Substantia nigra (tissue), 51 donors: ENCODE measurements at places on chromosomes 2 and 18.

DNA sequence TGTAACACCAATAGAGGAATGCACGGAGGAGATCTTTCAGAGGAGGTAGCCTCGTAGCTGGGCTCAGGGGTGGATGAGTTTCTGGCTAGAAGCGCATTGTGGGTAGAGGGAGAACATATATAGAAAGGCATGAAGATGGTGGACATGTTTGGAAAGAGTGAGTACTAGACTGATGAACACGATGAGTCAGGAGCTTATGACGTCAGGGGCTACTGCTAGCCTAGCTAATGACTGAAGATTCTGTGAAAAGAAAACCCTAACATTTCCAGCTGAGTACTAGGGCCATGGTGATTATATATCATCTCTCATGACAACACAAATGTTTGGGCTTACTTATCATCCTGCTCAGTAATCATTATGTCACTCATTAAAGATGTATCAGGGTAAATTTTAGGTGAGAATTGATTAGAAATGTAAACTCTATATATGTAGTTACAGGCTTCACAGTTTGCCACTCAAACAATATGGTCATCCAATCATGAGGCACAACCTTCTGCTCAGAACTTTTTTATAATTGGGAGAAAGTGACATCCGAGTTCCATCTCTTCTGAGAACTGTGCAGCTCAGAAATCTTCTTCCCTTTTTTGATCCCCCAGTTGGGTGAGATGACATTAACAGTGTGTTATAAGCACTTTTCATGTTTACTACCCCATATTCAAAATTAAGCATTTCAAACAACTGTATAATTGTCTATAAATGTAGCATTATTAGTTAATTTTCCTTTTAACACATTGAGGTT, 22.2 kb upstream of the IL1RN start:
- no peak for DNase-seq

- DNase-seq: no peak
These were observed 72.6 kb downstream of the VIT start for GRCh38 chr2:36769106-36769505.

GRCh38 chr2:25258847-25259736, 82.6 kb downstream of the DNMT3A start:
- no peak for DNase-seq

- DNase-seq: no peak
These were observed 27.2 kb upstream of the SATB2 start for GRCh38 chr2:199484927-199485326.

- no peak for DNase-seq
These were observed 20.5 kb upstream of the NYAP2 start for GRCh38 chr2:225378984-225379383.

GRCh38 chr2:23566241-23567142, 181.5 kb downstream of the KLHL29 start:
- DNase-seq: no peak

- DNase-seq: no peak
These were observed 935.0 kb downstream of the TRIB2 start for GRCh38 chr2:13651684-13652131.

DNA sequence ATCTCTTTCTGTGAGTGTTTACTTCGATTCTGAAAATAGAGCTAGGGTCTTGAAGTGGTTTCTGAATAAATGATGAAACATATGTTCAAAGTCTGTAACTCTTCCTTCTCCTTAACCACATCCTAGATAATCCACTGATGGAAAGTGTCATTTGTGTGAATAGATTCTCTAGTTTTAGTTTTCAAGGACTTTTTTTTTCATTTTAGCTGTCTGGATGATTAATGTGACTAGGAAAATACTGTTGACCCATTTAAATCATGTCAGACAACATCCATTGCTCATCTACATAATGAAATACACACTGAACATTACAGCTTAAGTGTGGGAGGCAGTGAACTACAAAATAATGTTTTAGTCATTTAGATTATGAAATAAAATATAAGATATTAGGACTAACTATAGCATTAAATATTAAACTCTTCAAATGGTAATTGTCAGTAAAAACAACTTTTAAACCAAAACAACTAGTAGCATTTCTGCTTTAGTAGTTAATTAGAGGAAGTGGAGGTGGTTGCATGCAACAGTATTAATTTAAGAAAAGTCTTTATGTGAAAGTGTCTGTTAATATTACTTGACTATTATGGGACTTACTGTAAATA, 39.1 kb upstream of the DLX1 start:
- no peak for DNase-seq

DNA sequence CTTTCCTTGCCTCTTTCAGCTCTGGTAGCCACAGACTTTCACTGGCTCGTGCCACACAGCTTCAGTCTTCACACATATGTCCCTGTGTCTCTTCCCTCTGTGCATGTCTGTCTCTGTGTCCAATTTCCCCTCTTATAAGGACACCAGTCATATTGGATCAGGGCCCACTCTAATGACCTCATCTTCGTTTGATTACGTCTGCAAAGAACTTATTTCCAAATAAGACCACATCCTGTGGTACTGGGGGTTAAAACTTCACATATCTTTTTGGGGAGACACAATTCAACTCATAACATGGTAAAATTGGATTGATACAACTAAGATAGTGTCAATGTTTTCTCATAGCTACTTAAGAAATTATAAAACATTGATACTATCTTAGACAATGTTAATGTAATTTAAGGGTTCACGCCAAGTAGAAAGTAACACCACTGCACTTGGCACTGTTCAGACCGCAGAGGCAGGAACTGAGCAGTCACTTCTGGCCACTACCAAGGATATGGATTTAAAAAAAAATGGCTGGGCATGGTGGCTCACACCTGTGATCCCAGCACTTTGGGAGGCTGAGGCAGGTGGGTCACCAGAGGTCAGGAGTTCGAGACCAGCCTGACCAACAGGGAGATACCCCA, 119.6 kb upstream of the EPAS1 start:
- DNase-seq: no peak

- DNase-seq: no peak
These were observed 410.8 kb upstream of the REG3G start for GRCh38 chr2:78614726-78615125.

- no peak for DNase-seq
These were observed 1.5 kb downstream of the EPAS1 start for GRCh38 chr2:46298522-46299353.

DNA sequence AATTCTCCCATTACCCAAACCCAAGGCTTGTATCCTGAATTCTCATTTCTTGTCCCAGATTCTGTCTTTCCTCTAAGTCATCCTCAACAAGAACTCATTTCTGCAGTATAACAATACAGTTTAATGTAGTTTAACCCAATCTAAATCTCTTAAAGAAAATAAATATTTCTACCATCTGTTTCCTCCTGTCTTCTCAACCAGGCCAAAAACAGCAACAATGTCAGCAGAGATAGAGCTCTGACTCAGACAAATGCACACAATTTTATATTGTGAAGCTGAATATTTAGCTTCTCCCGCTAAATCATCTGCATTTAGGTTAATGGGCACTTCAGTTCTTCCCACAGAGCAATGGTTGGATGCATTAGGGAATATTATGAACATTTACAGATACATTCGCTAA, 35.7 kb upstream of the KYNU start:
- DNase-seq: no peak

- DNase-seq: no peak
These were observed 66.0 kb downstream of the EIPR1 start for GRCh38 chr2:3311601-3312000.

DNA sequence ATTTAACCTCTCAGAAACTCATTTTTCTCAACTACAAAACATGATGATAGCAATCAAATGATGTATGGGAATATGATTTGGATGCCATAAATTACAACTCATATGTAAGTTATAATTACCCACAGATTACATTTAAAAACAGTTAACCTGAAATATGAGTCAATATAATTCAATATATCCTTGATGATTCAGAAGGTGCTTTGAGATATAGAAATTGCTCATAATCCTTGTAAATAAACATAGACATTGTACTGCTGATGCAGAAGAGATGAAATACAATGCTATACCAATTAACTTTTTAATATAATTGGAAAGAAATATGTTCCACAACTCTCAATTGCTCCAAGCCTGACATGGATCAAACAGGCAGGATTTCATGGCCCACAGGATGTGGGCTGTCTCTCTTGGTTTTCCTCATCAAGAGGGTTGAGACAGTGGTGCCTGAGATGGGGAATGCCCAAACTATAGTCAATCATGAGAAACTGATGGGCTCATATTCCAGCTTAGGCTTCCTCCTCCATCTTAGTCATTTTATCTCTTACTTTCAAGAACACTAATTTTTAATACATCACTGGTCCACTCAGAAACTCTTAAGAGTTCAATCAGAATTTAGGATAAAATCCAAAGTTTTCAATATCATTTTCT, 49.4 kb downstream of the NCKAP5 start:
- DNase-seq: no peak

DNA sequence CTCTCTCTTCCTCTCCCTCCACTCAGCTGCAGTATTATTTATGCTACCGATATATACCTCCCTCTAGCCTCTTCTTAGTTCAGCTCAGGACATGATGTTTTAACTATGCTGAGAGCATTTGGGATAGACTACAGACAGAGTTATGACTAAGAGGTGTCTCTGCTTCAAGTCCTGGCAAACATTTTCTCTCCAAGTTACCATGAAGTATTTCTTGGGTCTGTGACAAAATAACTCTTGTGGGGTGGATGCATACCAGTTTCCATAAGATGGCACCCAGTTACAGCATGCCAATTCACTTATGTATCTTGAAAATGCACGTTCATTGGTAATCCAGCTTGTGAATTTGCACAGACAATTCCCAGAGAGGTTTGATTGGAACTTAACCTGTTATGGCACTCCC, 737.6 kb downstream of the SLC4A3 start:
- no peak for DNase-seq

GRCh38 chr2:217525076-217525475, 477.7 kb downstream of the TNS1 start:
- DNase-seq: no peak

- DNase-seq: no peak
These were observed 761.0 kb downstream of the EPHA4 start for GRCh38 chr2:220811115-220811514.

- no peak for DNase-seq
These were observed 194.8 kb downstream of the ANAPC1 start for GRCh38 chr2:111689174-111689573.

DNA sequence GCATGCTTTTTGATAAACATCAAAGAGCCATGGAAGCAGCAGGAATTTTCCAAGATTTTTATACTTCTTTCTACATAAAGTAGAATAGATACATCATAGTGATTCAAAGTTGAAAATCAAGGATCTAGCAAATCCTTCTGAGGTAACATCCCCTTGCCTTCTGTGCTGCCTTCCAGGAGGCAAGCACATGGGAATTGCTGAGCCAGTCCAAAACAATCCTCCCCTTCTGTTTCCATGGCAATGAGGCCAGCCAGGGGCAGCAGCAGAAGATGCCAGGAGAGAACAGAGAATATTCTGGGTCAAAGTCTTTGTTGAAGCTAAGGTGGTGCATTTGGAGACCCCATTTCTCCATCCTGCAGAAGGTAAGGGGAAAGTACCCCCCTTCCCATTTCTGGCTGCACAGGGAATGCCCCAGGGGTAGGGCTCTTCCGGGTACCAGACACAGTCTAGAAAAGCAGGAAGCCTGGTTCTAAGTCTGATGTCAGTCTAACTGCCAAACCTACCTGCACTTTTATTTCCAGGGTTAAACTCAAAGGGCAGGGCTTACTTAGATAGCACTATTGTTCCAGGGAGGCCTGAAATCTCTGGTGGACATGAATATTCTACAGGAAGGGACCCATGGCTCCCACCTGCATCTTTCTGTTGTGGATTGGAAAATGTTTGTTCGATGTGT, 22.1 kb downstream of the CENPA start:
- DNase-seq: no peak

DNA sequence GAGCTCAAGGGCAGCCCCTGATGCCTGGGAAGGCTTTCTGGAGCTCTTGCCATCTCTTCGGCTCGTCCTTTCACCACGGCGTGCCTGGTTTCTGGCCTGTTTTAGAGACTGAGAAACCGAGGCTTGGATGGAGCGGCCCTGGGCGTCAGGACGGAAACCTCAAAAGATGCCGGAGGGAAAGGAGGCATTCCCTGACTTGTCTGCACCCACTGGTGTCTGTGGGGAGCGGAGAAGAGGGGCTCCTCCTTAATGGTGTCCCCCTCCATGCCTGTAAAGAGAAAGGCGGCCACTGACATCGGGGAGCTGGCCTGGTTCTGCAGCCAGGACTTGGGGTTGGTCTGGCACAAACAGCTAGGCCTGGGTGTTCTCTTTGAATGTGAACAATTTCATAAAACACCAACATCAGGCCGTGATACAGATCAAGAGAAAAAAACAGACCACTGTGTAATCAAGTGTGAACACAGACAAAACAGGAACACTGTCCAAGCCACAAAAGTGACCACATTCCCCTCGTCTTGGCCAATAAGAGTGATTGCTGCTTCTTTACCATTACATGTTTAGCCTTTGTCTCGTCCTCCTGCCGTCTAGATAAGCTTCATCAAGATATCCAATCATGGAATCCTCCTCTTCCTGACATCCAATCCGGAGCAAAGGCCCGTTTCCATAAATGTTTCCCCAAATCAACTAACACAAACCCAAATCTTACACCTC, 633 bp upstream of the ILKAP start:
- DNase-seq: no peak

GRCh38 chr18:6960656-6961055, 156.9 kb downstream of the LAMA1 start:
- no peak for DNase-seq

DNA sequence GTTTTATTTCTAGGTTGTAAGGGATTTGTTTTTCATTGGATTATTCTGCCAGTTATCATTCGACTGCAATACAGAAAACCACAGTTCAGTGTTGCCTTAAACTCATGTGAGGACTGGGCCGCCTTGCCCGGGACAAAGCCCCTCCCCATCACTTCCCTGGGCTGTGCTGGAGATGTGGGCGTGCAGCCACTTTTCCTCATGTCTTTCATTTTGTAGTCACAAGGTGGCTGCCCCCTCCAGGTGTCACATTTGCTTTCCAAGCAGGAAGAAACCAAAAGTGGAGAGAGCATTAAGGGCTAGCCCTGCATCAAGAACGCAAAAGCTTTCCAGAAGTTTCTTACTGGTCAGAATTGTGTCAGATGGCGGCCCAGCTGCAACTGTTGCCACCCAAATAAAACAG, 492.5 kb upstream of the ID2 start:
- no peak for DNase-seq

DNA sequence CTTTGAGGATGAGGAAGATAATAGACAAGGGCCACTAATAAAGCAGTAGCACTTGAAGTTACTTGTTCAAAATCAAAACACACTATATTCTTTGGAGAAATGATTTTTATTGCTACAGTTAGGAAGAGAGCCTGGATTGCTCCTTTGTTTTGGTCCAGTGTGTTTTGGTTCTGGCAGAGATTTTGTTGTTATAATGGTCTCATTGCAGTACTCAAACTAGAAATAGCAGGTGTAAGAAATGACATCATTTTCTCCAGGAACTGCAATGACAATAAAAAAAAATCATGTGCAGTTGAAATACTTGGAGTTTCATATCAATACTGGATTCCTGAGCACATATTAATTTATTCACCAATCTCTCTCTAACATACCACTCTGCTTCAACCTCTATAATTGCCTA, 490.3 kb downstream of the CCDC85A start:
- no peak for DNase-seq

GRCh38 chr2:48940606-48941005, 185.1 kb upstream of the LHCGR start:
- DNase-seq: no peak

GRCh38 chr2:9690716-9691498, 60.1 kb upstream of the YWHAQ start:
- no peak for DNase-seq
